ENCODE measurements at places on chromosomes 5 and 9.

GRCh38 chr9:82332774-82333152 is 344.2 kb downstream of the SPATA31D1 start:
- DNase-seq = no peak

GRCh38 chr9:115000217-115000639 is 69.8 kb upstream of the TNFSF8 start:
- DNase-seq = no peak

DNA sequence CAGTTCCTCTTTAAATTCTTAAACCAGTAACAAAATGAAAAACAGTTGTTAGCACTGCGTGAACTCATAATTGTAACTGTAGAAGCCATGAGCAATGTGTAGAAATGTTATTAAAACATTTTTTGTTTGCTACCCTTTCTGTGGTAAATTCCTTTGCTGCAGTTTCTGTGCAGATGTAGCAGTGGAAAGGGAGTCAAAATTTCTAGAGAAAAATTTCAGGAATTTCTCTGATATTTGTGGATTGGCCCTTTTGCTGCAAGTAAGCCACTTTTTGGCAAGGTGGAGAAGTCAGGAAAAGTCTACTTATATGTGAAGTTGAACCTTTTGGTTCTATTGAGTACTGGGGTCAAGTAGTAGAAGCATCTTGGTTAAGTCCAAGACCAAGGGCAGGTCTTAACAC is 10.1 kb downstream of the FBXL7 start:
- no peak for DNase-seq

DNA sequence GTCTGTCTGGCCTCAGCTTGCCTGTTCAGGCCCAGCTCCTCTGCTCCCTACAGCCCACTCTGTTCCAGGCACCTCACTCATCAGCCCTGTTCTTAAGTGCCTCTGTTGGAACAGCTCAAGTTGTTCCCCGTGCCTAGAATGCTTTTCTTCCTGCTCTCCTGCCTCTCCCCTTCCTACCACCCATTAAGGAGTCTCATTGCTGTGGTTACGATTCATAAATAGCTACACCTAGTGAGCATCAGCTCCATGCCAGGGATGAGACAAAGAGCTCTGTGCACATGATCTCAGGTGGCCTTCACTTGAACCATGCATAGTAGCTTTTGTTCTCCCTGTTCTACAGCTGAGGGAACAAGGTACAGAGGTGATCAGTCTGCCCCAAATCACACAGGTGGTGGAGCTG is 54.3 kb downstream of the PSD2 start:
- DNase-seq = no peak

DNA sequence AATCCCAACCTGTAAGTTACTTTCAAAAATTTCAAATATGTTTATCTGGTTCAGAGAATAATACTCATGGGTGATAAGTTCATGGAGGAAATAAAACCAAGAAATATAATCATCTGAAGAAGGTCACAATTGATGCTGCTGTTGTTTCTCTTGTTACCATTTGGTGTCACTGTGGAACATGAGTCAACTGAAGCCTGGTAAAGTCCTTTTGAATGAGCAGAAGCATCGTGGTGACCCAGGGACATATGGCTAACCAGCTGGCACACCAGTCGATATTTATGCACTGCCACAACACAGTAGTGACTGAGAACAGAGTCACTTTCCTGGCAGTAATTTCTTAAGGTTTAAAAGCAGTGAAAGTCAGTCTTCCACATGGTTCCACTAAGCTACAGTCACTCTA is 612.9 kb upstream of the TLE4 start:
- DNase-seq = no peak

DNA sequence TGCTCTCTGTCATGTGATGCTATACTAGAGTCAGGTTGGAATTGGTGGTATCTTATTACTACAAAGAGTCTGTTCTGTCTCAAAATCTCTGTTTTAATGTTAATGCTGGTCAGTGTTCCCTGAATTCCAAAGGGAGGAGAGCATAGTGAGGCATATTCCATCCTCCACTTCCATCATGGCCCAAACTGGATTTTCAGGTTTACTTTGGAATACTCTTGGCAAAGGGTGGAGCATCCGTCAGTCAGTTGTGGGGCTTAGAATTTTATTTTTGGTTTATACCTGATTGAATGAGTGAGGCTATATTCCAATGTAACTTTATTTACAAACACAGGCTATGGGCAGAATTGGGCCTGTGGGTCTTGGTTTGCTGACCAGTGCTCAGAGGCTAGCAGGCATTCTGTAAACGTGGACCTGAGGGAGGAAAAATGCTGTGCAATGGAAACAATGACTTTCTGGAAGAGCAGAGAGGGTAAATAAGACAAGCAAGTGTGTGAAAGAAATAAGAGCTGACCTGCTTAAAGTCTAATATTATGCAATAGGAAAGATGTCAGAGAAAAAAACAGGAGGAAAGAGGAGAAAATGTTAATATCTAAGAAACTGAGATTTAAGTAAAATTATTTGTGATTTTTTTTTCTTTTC is 106.2 kb upstream of the CLINT1 start:
- no peak for DNase-seq

DNA sequence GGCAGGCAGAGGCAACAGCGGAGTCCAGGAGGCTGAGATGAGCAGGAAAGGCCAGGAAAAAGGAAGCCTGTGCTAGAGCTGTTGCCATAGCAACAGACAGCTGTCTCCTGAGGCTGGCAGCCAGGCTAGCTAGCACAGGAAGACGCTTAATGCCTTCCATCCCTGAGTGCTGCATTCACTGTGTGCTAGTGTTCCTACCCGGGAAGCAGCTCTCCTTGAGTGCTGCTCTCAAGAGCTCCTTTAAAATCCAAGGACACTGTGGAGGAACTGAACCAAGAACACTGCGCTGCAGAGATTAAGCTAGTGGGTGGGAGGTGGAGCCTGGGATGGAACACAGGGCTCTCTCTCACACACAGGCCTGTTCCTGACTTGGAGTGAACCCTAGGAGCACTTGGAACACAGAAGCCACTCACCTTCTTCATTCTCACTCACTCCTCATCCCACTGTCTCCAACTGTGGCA is 53.5 kb upstream of the IL7R start:
- peak; percentile 44 for DNase-seq

DNA sequence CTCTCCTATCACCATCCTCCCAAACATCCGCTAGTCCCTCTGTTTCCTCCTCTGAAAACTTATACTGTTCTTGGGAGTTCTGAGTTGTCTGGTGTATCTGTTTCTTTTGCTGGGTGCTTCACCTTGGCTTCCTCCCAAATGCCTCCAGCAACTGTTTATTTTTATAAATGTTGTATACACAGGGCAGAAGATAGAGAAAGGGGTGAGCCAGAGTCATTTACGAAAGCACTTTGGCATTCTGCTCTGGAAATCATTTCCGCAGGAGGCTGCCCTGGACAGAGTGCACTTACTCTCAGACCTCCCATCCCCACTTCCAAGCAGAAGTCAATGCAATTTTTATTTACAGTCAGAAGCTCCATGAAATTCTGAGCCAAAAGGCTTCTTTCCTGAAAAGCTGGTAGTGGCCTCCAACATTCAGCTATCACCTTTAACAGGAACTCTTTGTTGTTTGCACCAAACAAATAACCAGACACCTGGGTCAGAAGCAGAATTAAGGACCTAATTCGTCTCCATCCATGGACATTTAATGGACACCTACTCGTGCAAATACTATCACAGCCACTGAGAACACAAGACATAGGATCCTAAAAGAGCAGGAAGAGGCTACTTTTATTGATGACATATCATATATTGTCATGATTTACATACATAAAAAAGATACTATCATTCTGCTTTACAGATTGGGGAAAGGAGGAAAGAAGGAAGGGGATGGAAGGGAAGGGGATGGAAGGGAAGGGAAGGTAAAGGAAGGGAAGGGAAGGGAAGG is 229.5 kb upstream of the PAPPA start:
- no peak for DNase-seq

DNA sequence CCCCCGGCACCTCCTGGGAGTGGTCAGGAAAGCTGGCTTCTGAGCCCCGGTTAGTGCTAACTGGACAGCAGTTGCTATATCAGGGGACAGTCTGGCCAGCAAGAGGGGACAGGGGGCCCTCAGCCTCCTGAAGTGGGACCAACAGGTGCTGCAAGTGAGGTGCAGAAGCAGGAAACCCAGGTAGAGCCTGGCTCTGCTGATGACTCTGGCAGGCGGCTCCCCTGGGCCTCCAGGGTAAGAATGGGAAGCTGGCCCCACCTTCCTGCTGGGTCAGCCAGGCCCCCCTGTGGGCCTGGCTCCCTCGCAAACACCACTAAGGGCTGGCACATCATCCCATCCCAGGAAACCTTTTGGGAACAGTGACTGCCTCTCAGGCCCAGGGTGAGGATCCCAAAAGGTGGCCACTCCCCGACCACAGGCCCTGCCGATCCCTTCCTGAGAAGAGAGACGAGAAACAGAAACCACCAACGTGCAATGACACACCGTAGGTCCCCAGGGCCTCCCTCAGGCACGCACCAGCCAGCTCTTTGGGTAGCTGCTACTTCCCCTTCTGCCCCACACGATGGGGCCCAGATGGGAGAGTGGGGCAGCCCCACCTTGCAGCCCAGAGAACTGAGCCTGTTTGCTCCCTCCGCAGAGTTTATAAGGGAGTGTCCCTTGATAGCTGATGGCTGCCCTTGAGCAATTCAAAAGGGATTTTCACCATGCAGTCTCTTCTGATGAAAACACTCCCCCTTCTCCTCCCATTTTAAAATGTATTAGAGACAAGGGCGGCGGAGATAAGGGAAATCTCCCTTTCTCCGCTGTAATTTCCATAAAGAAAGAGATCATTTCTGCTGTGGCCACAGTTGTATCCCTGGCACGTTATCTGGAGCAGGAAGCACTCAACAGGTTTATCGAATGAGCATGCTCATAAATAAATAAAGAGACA is 76.8 kb downstream of the STK10 start:
- DNase-seq = no peak

DNA sequence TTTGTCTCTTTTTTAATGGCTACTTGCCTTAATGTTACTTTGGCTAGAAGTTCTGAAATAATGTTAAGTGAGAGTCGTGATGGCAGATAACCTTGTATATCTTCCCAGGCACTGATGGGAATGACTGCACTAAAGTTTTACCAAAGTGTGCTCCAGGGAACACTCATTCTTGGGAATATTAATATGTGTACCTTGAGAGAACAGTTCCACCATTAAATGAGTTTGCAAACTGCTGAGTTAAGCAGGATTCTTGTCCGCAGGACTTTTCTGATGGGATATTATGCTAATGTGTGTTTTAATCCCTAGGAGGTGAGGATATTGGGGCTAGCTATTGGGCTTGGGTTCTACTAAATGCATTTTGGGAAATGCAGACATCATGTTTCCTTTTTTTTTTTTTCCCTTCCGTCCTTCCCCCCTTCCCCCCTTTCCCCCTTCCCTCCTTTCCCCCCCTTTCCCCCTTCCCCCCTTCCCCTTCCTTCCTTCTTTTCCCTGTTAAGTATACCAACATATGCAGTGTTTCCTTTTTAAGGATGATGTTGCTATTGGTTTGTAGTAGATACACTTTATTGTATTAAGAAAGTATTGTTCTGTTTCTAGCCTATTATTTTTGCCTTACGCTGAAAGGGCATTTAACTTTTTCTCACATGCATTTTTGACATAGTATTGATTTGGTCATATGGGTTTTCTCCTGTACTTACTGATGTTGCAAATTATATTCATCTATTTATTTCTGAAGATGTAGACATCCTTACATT is 15.5 kb downstream of the ZBTB34 start:
- DNase-seq = no peak

DNA sequence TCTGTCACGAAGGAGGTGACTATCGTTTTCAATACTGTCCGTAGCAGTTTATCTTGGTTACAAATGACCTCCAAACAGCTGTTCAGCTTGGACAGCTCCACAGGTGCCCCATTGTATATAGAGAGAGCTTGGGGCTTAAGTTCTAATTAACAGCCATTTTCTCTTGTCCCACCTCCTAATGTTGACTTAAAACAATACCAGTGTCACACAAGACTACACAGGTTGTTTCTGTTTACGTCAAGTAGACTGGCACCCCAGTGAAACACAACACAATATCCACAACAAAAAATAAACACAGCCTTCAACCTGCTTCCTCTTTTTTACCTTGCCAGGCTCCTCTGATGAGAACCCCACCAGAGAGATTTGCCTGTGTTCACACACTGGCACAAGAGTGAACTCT is 39.8 kb upstream of the TLE1 start:
- no peak for DNase-seq

- no peak for DNase-seq
Measured at GRCh38 chr5:150122158-150122510, 33.5 kb downstream of the PDGFRB start.

- peak; percentile 74 for DNase-seq
Measured at GRCh38 chr5:31193591-31194467, at the start of gene CDH6. TSS of gene CDH6 (plus strand) at chr5:31193686. CDS start at chr5:31267474, 73,788 bp downstream.

GRCh38 chr9:137977571-137978261 is 100.1 kb downstream of the CACNA1B start:
- DNase-seq = no peak

DNA sequence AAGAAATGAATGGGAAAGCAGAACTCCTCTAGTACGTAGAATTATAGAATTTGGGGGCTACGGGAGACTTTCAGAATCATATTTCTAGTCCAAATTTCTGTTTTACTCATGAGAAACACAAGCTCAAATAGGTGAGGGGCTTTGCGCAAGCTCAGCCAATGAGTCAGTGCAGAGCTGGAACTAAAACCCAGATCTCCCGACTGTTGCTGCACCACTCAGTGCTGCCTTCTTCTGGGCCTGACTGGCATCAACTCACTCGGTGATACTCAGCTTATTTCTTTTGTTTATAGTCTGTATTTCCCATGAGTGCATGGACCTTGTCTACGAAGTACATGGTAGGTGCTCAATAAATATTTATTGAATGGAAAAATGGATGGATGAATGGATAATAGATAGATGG is 280.2 kb downstream of the CDK5RAP2 start:
- no peak for DNase-seq

GRCh38 chr5:169527863-169528262 is 55.7 kb upstream of the SPDL1 start:
- DNase-seq = no peak

GRCh38 chr5:30103452-30104202 is 1089.9 kb upstream of the CDH6 start:
- no peak for DNase-seq

DNA sequence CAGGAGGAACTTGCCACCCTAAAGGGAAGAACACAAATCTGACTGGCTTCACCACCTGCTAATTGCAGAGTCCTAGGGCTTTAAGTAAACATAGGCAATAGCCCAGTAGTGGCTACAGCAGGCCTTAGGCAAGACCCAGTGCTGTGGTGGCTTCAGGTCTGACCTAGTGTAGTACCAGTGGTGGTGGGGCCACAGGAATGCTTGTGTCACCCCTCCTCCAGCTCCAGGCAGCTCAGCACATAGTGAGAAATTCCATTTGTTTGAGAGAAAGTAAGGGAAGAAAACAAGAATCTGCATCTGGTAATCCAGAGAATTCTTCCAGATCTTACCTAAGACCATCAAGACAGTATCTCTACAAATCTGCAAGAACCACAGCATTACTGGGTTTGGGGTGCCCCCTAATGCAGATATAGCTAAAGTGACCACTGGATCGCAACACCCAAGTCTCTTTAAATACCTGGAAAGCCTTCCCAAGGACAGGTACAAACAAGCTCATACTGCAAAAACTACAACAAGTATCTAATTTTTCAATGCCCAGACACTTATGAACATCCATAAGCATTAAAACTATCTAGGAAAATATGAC is 102.6 kb upstream of the TRPM3 start:
- DNase-seq = no peak
